ENCODE measurements at places on chromosomes 5 and 9.

DNA sequence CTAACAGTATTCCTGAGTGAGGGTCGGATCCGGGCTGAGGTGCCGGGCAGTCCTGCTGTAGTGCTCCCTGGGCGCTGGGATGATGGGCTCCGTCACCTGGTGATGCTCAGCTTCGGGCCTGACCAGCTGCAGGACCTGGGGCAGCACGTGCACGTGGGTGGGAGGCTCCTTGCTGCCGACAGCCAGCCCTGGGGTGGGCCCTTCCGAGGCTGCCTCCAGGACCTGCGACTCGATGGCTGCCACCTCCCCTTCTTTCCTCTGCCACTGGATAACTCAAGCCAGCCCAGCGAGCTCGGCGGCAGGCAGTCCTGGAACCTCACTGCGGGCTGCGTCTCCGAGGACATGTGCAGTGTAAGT is 15.2 kb downstream of the CRB2 start:
- DNase-seq, result no peak

DNA sequence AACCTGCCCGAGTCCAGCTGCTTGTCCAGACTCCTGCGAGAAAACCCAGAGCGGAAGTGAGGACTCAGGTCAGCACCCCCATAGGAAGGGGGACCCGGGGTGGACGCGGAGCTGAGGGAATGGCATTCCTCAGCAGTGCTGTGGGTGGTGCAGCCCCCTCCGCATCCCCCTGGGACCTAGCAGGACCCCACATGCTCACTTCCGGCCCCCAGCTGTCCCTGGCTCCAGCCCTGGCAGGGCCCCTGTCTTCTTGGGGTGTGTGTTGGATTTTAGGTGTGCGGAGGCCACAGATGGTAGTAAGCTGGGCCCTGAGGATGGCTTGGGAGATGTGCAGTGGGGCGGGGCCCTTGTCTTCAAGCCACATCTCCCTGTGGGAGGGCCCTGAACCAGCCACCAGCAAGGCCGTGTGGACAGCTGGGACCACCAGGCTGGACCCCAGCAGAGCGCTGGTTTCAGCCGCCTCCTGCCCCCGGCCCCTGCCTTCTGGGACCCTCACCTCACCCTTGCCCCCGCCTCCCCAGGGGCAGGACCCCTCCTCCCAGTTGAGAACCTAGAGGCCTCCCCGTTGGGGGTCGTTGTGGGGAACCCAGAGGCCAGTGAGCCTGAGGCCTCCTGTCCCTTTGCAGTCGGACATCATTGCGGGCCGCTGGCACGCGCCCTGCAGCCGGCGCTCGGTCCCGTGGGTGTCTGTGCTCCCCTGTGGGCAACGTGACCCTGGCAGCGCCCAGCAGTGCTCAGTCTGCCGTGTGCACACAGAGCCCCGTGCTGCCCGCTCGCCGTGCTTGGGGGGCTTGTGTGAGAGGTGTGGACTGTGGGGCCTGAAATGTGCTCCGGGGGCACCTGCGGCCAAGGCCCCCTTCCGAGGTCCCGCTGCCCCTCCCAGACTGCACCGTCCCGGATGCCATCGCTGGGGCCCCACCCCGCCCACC is 10.8 kb upstream of the SLC9A3 start:
- DNase-seq, result no peak

DNA sequence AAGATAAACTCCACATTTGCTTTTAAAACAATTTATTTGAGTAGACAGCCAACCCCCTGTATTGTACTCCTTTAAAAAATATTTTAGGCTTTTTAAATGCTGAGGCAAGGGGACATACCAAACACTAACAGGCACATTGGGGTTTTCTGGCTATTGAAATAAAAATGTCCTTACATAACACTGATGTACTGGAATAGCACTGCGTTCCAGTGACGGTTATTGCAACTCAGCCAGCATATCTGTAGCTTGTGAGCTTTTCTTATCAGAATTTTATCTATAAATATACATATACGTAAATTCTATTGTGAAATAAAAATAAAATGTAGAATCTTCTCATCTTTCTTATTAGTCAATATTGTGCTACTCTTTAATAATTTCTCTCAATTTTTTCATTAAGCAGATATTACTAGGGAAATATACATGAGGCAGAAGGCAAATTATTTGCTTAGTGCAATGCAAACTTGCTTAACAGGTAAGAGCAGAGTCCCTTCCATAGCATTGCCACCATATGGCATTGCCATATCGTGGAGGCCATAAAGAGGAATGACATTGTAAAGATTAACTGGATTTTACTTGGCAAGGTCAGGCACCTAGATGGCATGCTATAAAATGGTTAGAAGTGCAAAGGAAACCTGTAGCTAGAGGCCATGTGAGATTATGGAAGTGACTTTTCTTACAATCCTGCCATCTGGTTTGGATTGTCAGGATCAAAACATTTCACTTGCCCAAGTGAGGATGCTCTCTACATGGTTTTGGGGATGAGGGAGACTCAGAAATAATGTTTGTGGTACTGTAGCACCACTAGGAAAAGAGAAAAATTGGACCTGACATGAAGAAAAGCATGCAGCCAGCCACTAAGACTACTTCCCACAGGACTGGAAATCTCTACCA is 94.8 kb upstream of the CDKN2B start:
- DNase-seq, result no peak

DNA sequence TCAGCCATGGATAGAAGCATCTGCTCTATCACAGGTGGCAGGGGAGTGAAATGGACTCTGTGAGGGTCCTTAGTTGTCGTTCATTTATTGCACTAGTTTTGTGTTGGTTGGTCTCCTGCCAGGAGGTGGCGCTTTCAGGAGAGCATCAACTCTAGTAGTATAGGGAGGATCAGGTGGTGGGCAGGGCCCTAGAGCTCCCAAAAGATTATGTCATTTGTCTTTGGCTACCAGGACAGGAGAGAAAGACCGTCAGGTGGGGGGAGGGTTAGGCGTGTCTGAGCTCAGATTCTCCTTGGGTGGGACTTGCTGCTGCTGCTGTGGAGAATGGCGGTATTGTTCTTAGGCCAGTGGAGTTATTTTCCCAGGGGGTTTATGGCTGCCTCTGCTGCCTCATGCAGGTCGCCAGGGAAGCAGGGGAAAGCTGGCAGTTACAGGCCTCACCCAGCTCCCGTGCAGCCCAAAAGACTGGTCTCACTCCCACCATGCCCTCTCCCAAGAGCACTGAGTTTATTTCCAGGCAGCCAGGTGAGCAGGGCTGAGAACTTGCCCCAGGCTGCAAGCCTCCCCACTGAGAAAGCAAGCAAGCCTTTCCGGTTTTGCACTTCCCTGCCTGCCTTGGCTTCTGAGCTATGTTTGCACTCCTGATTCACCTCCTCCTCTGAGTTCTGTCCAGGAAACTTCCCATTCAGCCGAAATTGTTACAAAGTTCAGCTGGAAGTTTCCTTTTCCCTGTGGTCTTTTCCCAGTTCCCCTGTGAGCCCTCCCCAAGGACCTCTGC is 317.3 kb downstream of the TAF11L14 start:
- no peak for DNase-seq

DNA sequence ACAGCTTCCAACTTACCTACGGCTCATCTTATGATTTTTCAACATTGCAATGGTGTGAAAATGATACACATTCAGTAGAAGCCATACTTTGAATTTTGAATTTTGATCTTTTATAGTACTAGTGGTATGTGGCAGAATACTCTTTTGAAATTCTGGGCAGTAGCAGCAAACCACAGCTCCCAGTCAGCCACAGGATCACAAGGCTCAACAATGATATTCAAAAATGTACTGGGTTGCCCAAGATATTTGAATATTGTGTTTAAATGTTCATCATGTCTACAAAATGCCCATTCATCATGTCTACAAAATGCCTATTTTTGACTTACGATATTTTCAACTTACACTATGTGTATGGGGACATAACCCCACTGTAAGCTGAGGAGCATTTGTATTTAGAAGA is 81.3 kb upstream of the PRR16 start:
- DNase-seq, result no peak

DNA sequence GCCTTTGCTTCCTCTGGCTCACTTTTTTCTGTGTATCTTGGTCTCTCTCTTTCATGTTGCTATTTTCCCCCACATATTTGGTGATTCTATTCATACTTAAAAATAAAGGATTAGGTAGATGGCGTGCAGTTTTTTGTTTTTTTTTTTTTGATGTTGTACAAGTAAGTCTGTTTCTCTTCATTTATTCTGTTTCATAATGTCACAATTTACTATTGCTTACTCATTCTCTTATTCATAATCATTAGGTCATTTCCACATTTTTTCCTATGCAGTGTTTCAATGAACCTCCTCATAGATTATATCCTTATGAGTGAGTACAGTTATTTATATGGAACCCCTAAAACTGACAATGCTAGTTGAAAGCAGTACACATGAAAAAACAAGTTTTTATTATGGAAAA is 136.3 kb downstream of the APBA1 start:
- no peak for DNase-seq

- no peak for DNase-seq
Observed at GRCh38 chr5:59917121-59917520, 23.6 kb upstream of the PDE4D start.

- no peak for DNase-seq
Observed at GRCh38 chr9:95336281-95336680, 18.8 kb upstream of the FANCC start.

- DNase-seq, result no peak
Observed at GRCh38 chr5:139378941-139379361, 4.1 kb downstream of the SLC23A1 start.

GRCh38 chr5:143016777-143017516 is 246.8 kb downstream of the ARHGAP26 start:
- DNase-seq, result peak; percentile 32

GRCh38 chr5:11082404-11082945 is 321.4 kb upstream of the DAP start:
- no peak for DNase-seq

- DNase-seq, result no peak
Observed at GRCh38 chr9:115786321-115786720, 367.3 kb upstream of the PAPPA start.

DNA sequence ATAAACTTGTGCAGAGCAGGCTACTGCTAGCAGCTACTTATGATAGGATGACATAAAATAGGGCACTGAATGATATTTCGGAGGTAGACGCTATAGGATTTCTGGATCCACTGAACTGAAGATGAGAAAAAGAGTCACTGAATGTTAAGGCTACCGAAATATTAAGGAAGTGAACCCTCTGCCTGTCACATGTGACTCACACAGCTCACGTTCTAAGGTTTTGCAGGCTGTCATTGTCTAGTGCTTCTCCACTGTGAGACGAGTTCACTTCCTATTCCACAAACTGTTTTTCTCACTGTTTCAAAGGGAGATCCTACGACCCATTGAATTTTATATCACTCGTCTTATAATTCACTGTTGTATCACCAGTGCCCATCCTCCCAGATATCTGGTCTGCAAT is 100.8 kb downstream of the CTNND2 start:
- no peak for DNase-seq

- DNase-seq, result no peak
Observed at GRCh38 chr9:104779946-104780535, 16.1 kb downstream of the NIPSNAP3B start.

DNA sequence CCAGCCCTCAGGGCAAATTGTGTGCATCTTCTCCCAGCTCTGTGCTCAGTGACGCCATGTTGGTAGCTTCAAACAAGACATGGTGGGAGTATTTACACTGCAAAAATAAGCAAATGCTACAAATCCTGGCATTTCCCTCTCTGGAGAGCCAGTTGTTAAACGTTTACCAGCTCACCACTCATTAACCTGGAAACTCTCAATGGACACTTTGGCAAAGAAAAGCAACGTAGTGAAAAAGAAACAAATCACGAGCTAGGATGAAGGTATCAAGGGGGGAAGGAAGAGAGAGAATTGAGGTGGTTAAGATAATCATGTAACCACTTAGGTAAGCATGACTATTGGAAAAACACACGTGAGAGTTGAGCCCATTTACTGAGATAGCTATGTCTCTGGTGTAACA is 72.5 kb downstream of the MRPS30 start:
- no peak for DNase-seq

DNA sequence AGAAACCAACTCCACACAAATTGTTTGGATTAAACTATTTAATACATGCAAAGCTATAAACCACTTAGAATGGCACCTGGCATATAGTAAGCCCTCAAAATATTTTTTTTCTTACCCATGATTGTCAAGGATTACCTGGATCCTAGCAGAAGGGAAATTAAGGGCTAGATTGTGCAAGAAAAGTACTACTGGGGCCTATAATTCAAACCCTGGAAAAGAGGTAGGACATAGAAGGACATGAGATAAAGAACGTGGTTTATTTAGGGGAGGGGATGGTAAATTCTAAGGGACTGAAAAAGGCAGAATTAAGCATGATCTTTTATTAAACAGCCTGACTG is 14.9 kb upstream of the ARL15 start:
- DNase-seq, result no peak

DNA sequence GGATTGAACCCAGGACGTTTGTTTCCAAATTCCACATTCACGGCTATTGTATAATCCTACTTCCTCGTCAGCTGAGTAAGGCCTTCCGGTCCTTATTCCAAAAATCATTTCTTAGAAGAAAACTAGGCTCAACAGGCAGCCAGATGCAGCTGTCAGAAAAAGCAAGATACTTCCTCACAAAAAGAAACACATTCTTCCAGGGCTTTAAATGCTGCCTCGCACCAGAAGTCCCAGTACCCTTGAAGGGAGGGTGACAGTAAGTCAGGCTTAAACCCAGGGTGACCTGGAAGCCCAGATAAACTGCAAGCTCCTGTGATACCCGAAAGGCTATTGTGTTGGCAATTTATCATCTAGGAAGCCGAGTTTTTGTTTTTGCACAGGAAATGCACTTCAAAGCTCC is 414.0 kb downstream of the NFIB start:
- peak; percentile 24 for DNase-seq

DNA sequence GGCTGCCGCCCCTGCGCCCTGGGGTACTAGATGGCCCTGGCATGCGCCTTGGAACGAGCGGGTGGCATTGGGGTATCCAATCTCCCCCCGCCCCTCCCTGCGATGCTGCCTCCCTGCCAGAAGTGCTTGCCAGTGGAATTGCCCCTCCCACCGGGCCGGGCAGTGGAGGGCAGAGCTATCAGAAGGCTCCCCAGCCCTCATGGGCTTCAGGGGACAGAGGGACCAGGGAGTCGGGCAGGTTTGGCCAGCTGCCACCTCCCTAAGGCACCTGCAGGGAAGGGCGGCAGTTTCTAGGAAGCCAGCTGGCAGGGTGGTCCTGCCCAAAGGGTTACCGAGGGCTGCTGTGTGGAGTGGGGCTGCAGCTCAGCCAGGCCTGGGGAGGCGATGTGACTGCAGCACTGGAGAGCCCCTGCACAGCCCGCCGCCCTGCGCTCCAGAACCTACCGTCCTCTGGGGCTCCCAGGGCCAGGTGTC is 52.8 kb upstream of the EGFL7 start:
- no peak for DNase-seq
